ENCODE measurements at places on chromosomes 4 and X.

DNA sequence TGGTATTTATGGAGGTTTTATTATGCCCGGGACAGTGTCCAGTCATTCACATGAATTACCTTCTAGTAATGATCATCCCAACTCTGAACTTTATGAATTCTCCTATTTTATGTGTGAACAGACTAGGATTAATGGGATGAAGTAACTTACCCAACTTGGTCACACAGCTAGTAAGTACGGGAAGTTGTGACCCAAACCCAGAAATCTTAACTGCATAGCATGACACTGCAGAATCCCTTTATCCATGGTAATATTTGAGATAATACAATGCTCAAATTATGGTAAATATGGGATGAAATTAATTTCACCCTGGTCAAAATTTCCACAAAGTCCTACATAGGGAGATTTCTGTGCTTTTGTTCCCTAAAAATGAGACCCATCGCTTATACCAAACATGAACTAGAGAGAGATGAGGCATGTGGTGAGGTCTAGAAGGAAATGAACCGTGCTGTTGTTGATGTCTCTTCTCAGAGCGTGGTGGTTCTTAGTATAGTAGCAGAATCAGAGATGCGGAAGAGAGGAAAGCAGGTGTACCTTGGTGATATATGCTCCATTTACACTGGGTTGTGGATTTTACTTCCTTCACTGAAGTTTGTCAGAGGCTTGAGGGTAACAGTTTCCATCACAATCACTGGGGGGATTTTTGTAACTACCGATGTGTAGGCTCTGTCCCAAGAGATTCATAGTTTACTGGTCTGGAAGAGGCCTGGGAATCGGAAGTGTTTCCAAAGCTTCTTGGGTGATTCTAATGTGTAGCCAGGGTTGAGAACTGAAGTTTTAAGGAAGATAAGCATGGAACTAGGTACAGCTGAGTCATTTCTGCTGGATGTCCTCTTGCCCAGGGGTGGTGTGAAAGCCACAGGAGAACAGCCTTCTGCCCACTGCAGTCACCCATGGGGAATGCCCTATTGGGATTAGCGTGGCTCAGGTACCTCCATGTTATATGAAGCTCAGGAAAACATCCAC is 30.2 kb upstream of the FAM9C start:
- no peak for DNase-seq

DNA sequence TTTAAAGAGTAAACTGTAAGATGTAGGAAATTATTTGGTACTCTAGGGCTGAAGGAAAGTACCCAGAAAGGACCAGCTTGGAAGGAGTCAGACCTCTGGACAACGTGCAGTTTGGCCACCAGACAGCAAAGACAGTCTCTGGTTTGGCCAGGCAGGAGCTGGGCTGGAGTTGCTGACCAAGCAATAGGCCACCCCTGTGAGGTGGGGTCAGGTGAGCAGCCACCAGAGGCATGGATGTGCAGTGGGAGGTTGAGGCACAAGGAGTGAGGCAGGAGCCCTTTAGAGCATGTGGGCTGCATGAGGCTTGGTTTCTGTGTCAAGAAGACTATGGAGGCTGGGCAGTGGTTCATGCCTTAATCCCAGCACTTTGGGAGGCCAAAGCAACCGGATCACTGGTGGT is 17.7 kb upstream of the MRFAP1 start:
- no peak for DNase-seq

DNA sequence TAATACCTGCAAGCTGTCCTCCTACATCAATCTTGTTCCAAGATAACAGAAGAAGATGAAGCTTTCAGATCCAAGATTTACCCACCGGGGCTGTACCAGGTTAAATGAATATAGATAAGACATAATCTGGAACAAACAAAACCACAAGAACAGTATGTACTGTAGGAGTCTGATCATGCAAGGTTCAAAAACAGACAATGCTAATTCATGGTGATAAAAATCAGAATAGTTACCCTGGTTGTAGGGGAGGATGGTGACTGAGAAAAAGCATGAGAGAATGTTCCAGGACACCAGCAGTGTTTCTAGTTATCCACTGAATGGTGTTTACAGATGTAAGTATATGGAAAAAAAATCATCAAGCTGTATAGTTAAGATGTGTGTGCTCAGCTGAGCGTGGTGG is 211.6 kb upstream of the TBL1X start:
- no peak for DNase-seq

GRCh38 chr4:24978291-24979075 is 52.3 kb downstream of the LGI2 start:
- DNase-seq, result no peak

- no peak for DNase-seq
Observed at GRCh38 chr4:10403633-10404445, 53.4 kb downstream of the ZNF518B start.

GRCh38 chrX:102765217-102765616 is 44.7 kb downstream of the GPRASP3 start:
- DNase-seq, result no peak

Data from stimulated activated CD4-positive, alpha-beta T cell treated with anti-CD3 and anti-CD28 coated beads, TNF-alpha, amount 100 ng/mL, for 4 hours (primary cell).